NCI-H1092 (cell line): ENCODE measurements at places on chromosomes 12 and 14.

DNA sequence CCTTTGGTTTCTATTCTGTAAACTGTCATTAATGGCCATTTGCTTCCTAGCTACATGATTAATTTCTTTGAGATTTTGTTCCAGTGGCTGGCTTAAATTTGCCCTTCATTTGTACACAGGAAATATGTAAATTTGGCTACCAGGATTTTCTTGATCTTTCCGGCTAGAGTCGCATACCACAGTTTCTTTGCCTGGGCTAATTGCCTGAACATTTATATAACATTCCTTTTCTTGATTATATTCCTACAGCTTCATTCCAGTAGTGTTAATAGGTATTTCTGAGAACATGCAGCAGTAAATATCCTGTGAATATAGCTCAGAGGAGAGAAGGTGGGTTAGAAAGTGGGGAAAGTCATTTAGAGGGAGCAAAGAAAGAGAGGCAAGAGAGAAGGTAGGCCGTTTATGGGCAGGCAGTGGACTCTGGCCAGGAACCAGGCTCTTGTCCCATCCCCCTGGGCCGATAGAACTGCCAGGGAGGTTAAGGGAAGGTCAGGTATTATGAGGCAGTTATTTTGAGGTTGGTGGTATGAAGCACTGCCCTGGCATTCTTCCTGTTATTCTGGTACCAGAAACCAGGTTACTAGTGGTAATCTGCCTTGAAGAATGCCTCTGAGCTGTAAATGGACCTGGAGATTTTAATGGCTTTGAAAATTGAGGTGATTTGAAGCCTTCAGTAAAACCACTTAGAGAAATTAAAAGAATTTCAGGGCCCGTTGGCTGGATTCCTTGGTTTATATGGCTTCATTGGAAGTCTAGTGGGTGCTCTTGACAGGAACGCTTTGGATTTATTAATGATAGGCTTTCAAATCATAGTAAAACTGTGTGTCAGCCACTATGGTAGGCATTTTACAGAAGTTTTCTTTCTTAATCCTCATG is 4.4 kb downstream of the RNF10 start:
- no peak for DNase-seq

DNA sequence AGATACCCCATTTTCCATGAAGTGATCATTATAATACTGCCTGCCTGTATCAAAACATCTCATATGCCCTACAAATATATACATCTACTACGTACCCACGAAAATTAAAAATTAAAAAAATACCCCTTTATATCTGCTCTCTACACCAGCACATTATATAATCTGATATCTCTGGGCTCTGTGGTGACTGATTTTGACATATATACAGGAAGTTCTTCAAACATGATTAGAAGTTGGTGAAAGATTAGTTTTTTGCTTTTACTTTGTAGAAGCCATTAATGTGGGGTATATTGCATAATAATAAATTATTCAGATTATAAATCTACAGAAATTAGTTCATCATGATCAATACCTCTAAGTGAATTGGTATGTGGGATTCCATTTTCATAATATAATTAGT is 126.7 kb upstream of the MDM1 start:
- no peak for DNase-seq

GRCh38 chr14:71021347-71022011 is 114.2 kb downstream of the PCNX1 start:
- DNase-seq, result no peak

- no peak for DNase-seq
Observed at GRCh38 chr12:61757831-61758505, 502.2 kb upstream of the USP15 start.

GRCh38 chr14:50357753-50358395 is 38.8 kb downstream of the CDKL1 start:
- DNase-seq, result no peak

GRCh38 chr14:74794947-74795346 is 31.8 kb downstream of the YLPM1 start:
- no peak for DNase-seq
